ENCODE measurements at places on chromosomes 2 and 18. TPM values are rescaled to one million over a fixed set of nuclear protein-coding genes. Genes with fewer than 3 reads are reported as not detected.

The HRH4 gene
- 0.14 TPM for polyA plus RNA-seq

The ATF2 gene
- 27.6 TPM for polyA plus RNA-seq

The PKDCC gene
- 148 TPM for polyA plus RNA-seq

The RSAD2 gene
- polyA plus RNA-seq = 3.7 TPM

The NLRC4 gene
- 0.90 TPM for polyA plus RNA-seq

The BARD1 gene
- polyA plus RNA-seq = 9.2 TPM

The KLHL41 gene
- polyA plus RNA-seq = 4,520 TPM

Data from muscle of back (tissue), 13 donors.